Sciatic nerve (tissue), 2 donors: ENCODE measurements at places on chromosomes 3 and 15. TPM values are rescaled to one million over a fixed set of nuclear protein-coding genes. Genes with fewer than 3 reads are reported as not detected.

- no peak for DNase-seq
Measured at GRCh38 chr3:80239301-80239700, 471.5 kb upstream of the ROBO1 start.

GRCh38 chr3:53162672-53163443 lies 1.8 kb downstream of the PRKCD start:
- DNase-seq: no peak

- DNase-seq: no peak
Measured at GRCh38 chr15:67736810-67737209, 88.5 kb upstream of the SKOR1 start.

Gene SOX14
- total RNA-seq: not detected

GRCh38 chr3:188064831-188065493 lies 89.0 kb upstream of the LPP start:
- no peak for DNase-seq

DNA sequence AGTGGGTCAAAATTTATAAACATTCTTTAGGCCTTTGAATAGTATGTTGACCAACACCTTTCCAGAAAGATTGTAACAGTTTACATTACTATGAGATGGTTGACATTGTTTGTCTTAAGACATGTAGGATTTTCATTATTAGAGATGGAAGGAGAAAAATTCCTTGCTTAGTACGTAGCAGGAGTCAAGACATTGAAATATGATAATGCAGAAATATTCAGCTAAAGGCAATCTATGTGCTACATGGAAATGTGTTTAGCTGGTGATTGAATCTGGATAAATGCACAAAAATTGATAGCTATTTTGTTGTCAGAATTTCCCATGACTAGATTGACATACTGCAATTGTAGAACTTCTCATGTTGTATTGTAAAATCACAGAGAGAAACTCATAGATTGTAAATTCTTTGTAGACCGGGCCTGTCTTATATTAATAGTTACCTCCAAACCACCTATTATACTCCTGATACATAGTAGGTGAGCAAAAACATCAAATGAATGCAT lies 370.4 kb upstream of the CBLB start:
- no peak for DNase-seq

GRCh38 chr3:53167418-53168174 lies 6.6 kb downstream of the PRKCD start:
- DNase-seq: no peak

Gene TRIM42
- total RNA-seq: not detected

DNA sequence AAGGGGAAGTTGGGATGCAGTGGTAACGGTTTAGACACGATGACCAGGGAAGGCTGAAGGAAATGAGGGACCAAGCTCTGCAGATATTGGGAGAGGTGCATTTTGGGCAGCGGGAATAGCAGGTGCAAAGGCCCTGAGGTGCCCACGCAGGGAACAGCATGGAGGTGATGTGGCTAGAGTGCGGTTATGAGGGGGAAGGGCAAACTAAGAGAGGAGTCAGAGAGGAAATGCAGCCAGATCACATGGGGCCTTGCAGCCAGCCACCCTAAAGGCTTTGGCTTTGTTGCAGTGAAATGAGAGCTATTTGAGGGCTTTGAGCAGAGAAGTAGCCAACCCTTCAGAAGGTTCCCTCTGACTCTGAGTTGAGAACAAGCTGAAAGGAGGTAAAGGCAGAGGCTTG lies 2.6 kb downstream of the SPATA12 start:
- no peak for DNase-seq

Gene SLC22A13
- 0.98 TPM for total RNA-seq

DNA sequence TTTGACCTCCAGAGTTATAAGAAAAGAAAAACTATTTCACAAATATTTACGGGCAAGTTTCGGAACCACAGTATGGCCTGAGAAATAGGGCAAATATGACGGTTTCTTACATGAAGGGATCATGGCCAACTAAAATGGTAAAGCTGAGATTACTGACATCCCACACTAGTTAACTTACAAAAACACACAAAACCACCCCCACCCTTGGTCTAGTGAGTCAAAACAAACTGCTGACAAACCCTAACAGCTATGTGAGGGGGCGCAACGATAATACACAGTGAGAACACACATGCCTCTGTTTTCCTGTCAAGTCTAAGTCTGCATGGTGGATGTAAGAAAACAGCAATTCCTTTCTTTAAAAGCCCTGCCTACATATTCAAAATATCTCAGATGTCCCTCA lies 32.3 kb downstream of the CBLB start:
- DNase-seq: no peak

DNA sequence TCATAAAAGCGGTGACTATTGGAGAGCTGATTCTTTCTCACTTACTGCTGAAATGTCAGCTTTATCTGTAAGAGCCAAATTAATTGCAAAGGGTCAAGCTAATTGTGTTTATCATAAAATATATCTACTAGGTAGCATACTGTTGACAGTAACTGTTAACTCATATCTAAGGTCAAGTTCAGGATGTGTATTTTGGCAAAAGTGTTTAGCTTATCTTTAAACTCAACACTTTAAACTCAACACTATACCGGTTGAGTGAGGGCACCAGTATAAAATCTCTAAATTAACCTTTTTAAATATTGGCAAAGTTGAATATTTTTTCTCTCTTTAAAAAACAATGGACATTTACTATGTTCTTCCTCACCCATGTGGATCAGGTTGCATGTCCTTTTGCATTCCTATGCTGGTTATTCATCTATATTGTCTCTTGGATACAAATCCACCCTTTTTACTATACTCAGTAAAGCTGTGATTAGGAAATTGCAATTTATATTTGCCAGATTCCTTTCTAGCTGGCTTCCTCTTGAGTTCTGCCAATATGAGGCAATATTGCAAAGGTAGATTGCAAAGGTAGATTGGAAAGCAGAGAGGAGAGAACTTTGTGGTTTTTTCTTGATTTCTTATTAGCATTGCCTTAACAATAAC lies 344.6 kb upstream of the DCBLD2 start:
- DNase-seq: no peak

DNA sequence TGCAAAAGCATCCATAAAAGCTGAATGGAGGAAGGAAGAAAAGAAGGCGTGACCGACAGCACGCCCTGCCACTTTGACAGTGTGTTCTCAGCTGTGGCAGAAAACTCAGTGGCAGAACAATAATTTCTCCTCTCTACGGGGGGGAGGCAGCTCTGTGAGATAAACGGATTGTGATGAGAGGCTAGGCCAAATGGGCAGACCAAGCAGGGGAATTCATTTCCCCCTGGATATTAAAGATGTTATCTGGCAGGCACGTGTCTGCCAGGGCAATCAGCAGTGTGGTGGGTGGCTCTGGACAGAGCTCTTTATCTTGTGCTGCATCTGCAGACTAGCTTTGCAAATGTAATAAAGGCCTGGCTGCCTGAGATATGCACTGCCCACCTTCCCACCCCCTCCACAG lies 1.9 kb upstream of the RMDN3 start:
- DNase-seq: no peak

GRCh38 chr15:61116825-61117224 lies 112.3 kb downstream of the RORA start:
- no peak for DNase-seq

DNA sequence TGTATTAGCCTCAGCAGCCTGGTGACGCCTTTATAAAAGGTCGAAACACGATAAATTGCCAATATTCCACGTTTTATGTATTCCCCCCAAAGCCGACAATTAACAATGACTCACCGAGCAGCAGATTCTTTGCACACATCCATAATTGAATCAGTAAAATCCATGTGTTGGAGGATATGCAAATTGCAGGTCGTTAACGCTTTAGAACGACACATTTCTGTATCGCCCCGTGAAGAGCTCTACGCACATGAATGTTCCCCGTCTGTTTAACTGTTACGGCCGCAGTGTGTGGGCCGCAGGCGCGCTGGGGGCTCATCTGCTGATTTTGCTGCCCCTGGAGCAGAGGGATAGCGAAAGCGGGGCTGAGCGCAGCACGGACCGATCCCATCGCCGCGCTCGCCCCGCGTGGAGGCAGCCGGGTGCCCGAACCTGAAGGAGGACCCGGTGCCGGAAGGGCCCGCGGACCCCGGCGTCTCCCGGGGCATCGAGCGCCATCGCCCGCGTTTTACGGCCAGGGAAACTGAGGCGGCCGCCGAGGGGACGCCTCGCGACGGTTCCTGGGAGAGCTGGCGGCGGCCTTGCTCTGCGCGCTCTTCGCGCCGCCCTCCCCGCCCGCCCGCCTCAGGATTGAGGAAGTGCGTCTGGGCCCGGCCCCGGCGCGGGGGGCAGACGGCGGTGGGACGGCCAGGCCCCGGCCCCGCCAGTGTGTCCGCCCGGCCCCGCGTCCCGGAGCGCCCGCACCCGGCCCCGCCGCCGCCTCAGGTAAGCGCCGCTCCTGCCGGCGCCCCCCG lies at the start of gene LRRK1:
LRRK1 (plus strand) TSS at position 668 of the 791 bp plus-strand sequence. CDS start 5,276 bp downstream, outside the sequence.
- DNase-seq: peak; percentile 68

GRCh38 chr3:62954580-62954979 lies 79.4 kb upstream of the CADPS start:
- DNase-seq: no peak

DNA sequence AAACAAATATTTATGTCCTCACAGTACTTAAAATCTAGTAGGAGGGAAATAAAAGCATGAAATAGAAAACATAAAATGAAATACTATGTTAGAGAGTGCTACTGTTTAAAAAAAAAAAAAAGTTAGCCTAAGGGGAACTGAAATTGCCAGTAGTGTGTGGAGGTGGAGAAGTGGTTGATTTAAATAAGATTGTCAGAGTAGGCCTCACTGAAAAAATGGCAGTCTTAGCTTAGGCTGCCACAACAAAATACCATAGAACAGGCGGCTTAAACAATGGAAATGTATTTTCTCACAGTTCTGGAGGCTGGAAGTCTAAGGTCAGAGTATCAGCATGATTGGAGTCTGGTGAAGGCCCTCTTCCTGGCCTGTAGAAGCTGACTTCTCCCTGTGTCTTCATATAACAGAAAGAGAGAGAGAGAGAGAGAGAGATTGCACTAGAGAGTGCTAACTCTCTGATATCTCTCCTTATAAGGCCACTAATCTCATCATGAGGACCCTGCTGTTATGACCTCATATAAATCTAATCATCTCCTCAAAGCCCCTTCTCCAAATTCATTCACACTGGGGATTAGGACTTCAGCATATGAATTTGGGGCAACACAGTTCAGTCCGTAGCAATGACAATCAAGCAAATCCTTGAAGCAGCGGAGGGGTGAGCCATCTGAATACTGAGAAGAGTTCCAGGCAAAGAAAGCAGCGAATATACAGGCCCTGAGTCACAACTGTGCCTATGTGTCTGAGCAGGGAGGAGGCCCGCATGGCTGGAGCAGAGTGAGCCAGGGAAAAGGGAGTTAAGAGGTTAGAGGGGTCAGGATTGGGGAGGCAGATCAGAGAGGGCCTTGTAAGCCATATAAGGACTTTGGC lies 23.6 kb upstream of the LRRC34 start:
- DNase-seq: no peak

- DNase-seq: no peak
Measured at GRCh38 chr3:99419116-99419515, 219.3 kb upstream of the COL8A1 start.

Gene VIPR1
- 5.8 TPM for total RNA-seq

GRCh38 chr15:37820380-37821128 lies 113.9 kb upstream of the TMCO5A start:
- DNase-seq: no peak

DNA sequence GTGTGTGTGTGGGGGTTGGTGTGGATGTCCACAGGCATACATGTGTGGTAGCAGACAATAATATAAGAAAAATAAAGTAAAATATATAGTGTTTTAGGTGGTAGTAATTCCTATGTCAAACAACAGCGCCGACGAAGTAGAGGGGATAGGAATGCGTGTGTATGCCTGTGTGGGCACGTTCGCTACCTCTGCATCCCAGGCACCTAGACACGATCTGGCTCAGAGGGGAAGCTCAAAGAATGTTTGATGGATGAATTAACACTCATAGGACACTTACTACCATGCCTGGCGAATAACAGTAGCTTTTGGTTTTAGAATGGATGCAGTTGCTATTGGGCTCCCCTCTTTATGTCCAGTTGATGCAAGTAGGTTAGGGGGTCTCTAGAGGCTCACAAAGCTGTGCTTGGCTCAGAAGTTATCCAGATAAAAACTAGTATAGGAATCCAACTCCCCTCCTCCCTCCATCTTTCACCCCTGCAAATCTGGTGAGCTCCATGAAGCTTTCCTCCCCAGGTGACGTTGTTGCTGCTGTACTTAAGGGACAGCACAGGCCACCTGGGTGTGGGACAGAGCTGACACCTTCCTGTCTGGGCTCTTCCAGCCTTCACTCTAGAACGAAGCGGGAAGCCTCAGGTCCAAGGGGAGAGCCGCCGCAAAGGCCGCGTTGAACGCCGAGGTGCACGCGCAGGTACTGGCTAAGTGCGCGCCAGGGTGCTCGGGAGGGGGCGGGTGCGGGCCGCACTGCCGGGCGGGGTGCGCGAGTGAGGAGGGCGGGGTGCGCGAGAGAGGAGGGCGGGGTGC lies 192.6 kb upstream of the LYSMD4 start:
- peak; percentile 82 for DNase-seq

- DNase-seq: no peak
Measured at GRCh38 chr3:136778865-136779264, 26.7 kb upstream of the STAG1 start.

Gene PRICKLE2
- total RNA-seq: 34.0 TPM
